K562 (cell line): ENCODE measurements at places on chromosomes 6 and 20. TPM values are rescaled to one million over a fixed set of nuclear protein-coding genes. Genes with fewer than 3 reads are reported as not detected.

GRCh38 chr6:52065621-52066020 lies 21.8 kb downstream of the PKHD1 start:
- no peaks in the 10 kb centered on the region for H3K4me1 ChIP-seq
- DNase-seq = no peak
- H3K27ac ChIP-seq = no peak overlapping the region
- no peaks in the 10 kb centered on the region for H3K27me3 ChIP-seq

DNA sequence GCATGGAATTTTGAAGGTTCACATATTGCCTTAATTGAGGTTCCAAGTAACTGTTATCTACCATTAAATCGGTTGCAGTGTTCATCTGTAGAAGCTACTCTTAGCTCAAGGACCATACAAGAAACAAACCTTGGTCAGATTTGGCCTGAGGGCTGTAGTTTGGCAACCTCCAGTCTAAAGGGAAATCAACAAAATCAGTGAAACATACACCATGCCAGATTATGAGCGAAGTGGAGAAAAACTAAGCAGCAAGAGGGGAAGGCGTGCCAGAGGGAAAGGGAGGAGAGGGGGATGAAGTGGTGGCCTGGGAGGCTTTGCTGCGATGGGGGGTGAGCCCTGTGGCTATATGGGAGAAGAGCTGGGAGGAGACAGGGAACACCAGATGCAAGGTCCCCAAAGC lies 8.8 kb upstream of the SNAI1 start:
- DNase-seq = no peak
- H3K27ac ChIP-seq = no peak overlapping the region
- H3K4me3 ChIP-seq = no peak overlapping the region
- peaks cover 14% of the 10 kb centered on the region for H3K4me1 ChIP-seq

- no peak overlapping the region for H3K27ac ChIP-seq
- no peaks in the 10 kb centered on the region for H3K36me3 ChIP-seq
- H3K27me3 ChIP-seq = peaks cover 6% of the 10 kb centered on the region; the same call in 1 of the 3 replicates
- H3K4me1 ChIP-seq = peaks cover 3% of the 10 kb centered on the region; the same call in 1 of the 3 replicates
- no peak overlapping the region for H3K4me3 ChIP-seq
Observed at GRCh38 chr6:150377211-150377781, 8.5 kb downstream of the IYD start.

DNA sequence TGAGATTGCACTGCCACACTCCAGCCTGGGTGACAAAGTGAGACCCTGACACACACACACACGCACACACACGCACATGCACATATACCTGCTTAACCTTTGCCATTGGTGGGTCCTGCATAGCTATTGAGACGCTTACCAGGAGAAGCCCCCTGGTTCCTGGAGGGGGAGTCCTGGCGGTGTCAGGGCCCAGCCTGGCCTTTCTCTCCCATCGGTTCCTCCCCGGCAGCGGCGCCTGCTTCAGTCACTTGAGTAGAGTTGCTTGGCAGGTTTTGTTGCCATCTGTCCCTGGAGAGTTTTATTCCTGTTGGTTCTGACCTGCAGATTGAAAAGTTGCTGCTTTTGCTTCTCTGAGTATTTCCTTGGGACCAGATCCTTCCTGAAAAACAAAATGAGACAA lies 20.6 kb upstream of the FAM209A start:
- no peak overlapping the region for H3K4me3 ChIP-seq
- no peak overlapping the region for H3K27ac ChIP-seq
- 0 out of 3 replicates have a peak, but pooled peaks cover under 1% of the 10 kb centered on the region for H3K4me1 ChIP-seq
- H3K36me3 ChIP-seq = peaks cover 2% of the 10 kb centered on the region; the same call in 1 of the 3 replicates

Gene EXOC2
- total RNA-seq = 24.4 and 24.7 TPM in 2 replicates
